ENCODE measurements at places on chromosomes 6 and 20. TPM values are rescaled to one million over a fixed set of nuclear protein-coding genes. Genes with fewer than 3 reads are reported as not detected.

The UST gene
- 7.1 TPM for total RNA-seq

The COL11A2 gene
- 1.2 TPM for total RNA-seq

The MLIP gene
- 0.59 TPM for total RNA-seq

The LYRM4 gene
- 18.8 TPM for total RNA-seq

The ADRM1 gene
- total RNA-seq: 192 TPM

The ALDH8A1 gene
- 0.15 TPM for total RNA-seq
